ENCODE measurements at places on chromosomes 2 and 18.
A peak's percentile ranks its signal among the peaks of the same experiment; 100 is the strongest.

DNA sequence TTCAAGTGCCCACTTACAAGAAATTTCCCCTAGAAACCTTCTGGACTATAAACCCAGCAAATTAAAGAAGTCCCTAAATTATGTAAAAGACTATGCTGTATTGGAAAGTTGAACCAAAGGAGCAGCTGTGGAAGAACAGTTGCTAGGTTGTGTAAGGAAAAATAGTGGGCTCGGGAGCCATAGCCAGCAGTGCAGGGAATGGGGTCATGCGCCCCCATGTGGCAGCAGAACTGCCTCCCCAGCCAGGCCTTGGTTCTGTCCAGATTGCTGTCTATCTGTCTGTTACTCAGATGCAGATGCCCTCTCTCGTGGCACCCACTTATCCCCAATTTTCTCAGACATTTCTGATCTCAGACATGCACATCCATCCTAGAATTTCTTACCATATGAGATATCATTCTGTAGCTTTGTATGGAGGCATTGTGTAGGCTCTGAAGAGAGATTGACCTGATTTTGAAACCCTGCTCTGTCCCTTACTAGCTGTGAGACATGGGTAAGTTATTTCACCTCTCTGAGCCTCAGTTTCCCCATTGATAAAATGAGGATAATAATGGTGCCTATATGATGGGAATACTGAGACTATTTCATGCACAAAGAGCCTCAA, 258.3 kb downstream of the SS18 start:
- DNase-seq: peak; percentile 36

- DNase-seq: peak; percentile 87
Measured at GRCh38 chr2:28610583-28611201, 114.8 kb downstream of the PLB1 start.

DNA sequence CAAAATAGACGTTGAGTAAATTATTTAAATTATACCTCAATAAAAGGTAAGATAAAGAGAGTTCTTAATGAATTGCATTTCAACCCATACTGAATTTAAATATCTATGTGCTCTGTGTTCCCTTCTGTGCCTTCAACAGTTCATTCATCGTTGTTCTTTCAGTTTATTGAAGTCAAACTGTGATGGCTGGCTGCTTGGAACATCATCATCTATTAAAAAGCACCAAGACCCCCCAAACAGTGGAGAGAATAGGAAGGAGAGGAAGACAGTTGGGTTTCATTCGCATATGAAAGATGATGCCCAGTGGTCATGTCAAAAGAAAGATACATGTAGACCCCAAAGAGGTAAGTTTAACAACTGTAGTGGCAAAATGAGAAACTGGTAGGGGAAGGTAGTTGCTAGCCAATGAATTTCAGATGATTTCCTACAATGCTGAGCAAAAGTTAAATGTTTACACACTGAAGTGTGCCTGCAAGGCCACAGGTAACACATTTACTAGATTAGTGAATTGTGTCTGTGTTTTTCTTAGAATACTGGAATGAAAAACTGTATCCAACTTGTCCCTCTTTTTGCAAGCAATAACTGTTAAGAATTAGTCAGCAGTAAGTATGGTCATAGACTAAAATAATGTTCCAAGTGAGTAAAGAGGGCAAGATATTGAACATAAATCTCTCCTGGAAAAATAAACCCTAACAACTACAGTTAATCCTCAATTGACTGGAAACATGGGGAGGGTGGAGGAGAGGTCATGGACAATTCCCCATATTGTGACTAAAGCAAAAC, 331.3 kb downstream of the KIAA1328 start:
- peak; percentile 18 for DNase-seq

GRCh38 chr18:43934781-43935471, 657.6 kb upstream of the SYT4 start:
- DNase-seq: peak; percentile 41

DNA sequence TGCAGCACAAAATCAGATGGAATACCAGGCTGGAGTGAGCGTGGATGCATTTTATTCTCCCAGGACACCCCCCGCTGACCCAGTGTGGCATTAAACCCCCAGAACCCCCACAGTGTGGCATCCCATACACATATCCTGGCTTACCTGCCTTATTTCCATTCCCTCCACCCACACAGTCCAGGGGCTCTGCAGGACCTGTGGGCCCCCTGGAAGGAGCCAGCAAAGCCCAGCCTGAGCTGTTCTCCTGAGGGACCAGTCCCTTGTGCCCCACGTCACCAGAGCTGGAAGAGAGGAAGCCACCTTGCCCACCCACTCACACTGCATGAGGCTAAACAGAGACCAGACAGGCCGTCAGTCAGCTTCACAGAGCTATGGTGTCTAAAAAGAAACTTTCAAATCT, 20.1 kb downstream of the ST8SIA5 start:
- DNase-seq: no peak

- DNase-seq: no peak
Measured at GRCh38 chr2:183027443-183027842, 10.8 kb downstream of the NCKAP1 start.

- no peak for DNase-seq
Measured at GRCh38 chr2:237660381-237660900, 33.1 kb downstream of the LRRFIP1 start.

- peak; percentile 31 for DNase-seq
Measured at GRCh38 chr18:79393635-79394533, 1.8 kb upstream of the NFATC1 start.

GRCh38 chr18:43382641-43383403, 105.5 kb upstream of the SYT4 start:
- DNase-seq: no peak

- DNase-seq: no peak
Measured at GRCh38 chr2:3326871-3327270, 50.7 kb downstream of the EIPR1 start.

DNA sequence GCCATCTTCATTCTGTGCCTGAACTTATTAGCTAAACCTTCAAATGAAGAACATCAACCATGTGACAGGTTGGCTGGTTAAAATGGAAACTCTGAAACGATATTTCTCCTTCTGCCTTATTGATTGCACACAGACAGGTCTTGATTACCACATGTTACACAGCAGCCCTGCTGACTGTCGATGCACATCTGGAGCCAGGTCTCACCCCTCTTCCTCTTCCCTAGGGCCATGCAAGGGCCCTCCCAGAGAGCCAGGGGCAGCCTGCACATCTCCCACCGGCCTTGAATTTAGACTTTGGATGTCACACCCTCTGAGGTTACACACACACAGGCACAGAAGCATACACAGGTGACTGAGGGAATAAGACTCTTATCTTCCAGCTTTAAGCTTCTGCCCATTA, 45.1 kb downstream of the TMEM178A start:
- no peak for DNase-seq

GRCh38 chr2:97739893-97740245, 26.5 kb downstream of the ZAP70 start:
- DNase-seq: no peak

- DNase-seq: peak; percentile 11
Measured at GRCh38 chr2:56410140-56410539, 226.3 kb downstream of the CCDC85A start.

DNA sequence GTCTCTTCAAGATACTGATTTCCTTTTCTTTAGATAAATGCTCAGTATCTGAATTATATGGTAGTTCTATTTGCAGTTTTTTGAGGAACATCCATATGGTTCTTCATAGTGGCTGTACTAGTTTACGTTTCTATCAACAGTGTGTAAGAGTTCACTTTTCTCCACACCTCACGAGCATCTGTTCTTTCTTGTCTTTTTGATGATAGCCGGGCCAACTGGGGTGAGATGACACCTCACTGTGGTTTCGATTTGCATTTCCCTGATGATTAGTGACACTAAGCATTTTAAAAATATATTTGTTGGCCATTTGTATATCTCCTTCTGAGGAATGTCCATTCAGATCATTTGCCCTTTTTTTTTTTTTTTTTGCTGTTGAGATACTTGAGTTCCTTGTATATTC, 458.8 kb downstream of the SETBP1 start:
- DNase-seq: no peak

- DNase-seq: no peak
Measured at GRCh38 chr2:241893265-241893664, 23.7 kb downstream of the RTP5 start.

GRCh38 chr2:130829015-130829414, 7.7 kb upstream of the ARHGEF4 start:
- no peak for DNase-seq

- no peak for DNase-seq
Measured at GRCh38 chr2:11405599-11406266, 60.2 kb downstream of the E2F6 start.

DNA sequence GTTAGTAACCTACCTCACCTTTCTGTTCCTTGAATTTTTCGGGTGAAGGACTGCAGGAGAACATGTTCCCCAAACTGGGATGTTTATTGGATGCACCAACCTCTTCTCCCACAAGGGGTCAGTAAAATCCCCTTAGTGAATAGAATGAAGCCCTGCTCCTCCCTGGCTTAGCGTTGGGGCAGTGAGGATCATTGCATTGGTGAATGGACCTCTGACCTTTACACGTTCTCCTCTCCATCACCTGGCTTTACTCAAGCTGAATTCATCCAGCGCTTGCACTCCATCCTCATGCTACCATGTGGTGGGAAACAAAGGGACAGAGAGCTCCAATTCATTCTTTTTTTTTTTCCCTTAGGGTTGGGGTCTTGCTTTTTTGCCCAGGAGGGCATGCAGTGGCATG, 157.2 kb downstream of the MIB1 start:
- no peak for DNase-seq

- DNase-seq: no peak
Measured at GRCh38 chr2:201194097-201194496, 11.2 kb downstream of the CASP10 start.

GRCh38 chr2:47675196-47675825, 107.6 kb upstream of the MSH6 start:
- DNase-seq: no peak

DNA sequence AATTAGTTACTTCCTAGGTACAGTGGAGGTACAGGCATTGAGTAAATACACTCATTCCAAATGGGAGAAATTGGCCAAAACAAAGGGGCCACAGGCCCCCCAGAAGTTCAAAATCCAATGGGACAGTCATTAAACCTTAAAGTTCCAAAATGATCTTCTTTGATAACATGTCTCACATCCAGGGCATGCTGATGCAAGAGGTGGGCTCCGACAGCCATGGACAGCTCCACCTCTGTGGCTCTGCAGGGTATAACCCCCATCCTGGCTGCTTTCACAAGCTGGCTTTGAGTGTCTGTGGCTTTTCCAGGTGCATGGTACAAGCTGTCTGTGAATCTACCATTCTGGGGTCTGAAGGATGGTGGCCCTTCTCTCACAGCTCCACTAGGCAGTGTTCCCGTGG, 488.7 kb downstream of the DCDC2C start:
- no peak for DNase-seq

DNA sequence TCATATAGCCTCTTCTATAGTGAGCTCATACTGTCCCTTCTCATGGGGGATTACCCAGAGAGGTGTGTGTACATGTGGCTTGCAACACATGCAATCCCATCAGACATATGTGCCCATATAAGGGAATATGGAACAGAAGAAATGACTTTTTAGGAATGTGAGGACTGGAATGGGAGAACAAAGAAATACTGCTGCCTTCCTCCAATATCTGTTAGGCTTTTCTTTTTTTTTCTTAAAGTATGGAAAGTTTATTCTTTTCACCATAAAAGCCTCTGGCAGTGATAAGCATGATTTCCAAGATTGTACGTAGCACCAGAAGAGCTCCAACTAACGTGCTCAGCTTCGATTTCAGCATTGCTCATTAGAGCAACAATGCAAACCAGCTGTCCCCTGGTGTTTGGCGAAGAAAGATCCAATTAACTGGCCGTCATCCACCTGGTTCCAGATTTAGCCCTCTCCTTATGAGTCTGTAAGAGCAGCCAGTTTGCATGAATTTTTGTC, 113.6 kb downstream of the ADCYAP1 start:
- peak; percentile 33 for DNase-seq

GRCh38 chr18:77733292-77733903, 483.8 kb downstream of the GALR1 start:
- DNase-seq: no peak

- no peak for DNase-seq
Measured at GRCh38 chr2:130913891-130914290, 77.2 kb downstream of the ARHGEF4 start.

- DNase-seq: no peak
Measured at GRCh38 chr2:238910751-238911351, 63.0 kb downstream of the TWIST2 start.

DNA sequence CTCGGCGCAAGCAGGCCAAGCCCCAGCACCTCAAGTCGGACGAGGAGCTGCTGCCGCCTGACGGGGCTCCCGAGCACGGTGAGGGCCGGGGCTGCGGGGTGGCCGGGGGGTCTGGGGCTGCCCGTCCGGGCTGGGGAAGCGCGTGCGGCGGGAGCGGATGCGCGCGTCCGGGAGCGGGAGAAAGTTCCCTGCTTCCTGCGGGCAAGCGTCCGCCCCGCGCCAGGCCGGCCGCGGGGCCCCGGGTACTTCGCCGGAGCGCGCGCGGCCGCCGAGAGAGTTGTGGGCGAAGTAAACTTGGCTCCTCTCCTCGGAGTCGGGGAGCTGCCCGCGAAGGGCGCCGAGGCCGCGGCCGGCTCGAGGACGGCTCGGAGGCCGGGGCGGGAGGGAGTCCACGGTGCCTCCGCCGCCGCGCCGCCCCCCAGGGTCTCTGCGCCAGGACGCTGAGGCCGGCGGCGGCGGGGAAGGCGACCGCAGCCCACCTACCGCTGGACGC, 707 bp downstream of the SALL3 start:
- DNase-seq: no peak

DNA sequence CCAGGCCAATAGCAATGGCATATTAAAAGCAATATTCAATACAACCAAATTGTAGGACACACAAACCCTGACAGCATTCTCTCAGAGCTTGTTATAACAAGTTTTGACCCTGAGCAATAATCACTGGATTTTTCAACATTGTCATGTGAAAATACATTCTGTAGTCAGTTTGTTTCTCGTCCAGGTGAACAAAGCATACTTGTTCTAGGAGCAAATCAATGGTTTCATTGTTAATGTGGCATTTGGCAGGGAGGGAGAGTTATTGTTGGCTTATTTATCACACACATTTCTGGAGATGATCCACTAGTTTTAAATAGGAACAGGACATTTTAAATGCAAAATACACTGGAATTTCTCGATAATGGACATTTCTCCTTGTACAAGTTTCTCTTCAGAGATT, 69.9 kb upstream of the L3MBTL4 start:
- no peak for DNase-seq

- no peak for DNase-seq
Measured at GRCh38 chr2:769771-770170, 92.6 kb upstream of the TMEM18 start.

- peak; percentile 52 for DNase-seq
Measured at GRCh38 chr2:69163109-69163508, 150.1 kb downstream of the ANTXR1 start.

DNA sequence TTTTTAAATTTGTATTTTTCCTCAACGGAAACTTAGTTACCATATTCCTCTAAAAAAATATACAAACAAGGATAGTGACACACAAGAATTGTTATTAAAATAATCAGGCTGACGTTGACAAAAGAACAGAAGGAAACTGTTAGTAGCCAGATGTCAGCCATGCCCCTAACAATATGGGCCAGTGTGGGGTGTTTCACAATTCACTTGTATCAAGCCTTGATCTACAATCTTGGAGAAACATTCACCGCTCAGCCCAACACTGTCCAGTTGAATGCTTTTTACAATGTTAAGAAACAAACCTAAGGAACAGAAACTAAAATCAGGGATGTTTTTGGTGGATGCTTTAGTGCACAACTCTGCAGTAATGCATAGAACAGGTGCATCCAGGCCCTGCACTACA, 44.6 kb downstream of the TMEFF2 start:
- no peak for DNase-seq

Measured in skeletal muscle cell (primary cell).